Frontal cortex (tissue), 4 donors: ENCODE measurements at places on chromosomes 13 and 19.

GRCh38 chr13:45500492-45501174 lies 35.9 kb downstream of the COG3 start:
- DNase-seq, result no peak

GRCh38 chr19:31648347-31648746 lies 299.1 kb upstream of the TSHZ3 start:
- DNase-seq, result no peak

DNA sequence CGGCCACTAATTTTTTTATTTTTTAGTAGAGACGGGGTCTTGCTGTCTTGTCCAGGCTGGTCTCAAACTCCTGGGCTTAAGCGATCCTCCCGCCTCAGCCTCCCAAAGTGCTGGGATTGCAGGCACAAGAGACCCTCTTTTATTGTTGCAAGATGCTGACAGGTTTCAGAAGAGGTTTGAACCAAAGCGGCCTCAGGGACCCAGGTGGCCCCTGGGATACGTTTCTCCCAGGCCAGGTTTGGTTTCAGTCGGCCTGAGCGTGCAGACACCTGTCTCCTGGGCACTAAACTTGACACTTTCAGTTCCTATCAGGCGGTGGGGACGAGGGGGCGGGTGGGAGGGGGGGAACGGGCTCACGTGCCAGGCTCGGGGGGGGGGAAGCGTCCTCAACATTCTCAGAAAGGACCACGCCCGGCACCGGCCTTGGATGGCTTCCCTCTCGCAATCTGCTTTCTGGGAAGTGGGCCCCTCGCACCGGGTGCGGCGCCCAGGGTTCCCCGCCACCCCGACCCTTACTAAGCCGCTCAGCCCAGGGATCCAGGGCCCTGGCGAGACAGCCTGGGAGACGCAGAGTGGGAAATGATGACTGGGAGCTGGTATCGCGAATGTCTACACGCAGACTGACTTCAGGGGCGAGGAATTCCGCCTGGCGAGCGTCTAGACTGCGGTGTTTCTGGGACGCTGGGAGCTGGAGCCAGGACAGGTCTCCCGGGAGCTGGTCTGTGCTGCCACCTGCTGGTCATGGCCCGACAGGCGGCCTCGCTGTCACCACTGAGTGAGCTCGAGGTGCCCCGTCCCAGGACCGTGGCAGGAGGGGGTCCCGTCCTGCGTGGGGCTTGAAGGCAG lies 91.6 kb downstream of the GNG7 start:
- DNase-seq, result peak; percentile 67

GRCh38 chr13:41919031-41919740 lies 41.7 kb downstream of the VWA8 start:
- no peak for DNase-seq

- DNase-seq, result no peak
These were observed 139.4 kb downstream of the FREM2 start for GRCh38 chr13:38826182-38826813.

- no peak for DNase-seq
These were observed 694.4 kb upstream of the PCDH20 start for GRCh38 chr13:62110079-62110478.

- DNase-seq, result no peak
These were observed 233.0 kb upstream of the KLF12 start for GRCh38 chr13:74367193-74367592.

DNA sequence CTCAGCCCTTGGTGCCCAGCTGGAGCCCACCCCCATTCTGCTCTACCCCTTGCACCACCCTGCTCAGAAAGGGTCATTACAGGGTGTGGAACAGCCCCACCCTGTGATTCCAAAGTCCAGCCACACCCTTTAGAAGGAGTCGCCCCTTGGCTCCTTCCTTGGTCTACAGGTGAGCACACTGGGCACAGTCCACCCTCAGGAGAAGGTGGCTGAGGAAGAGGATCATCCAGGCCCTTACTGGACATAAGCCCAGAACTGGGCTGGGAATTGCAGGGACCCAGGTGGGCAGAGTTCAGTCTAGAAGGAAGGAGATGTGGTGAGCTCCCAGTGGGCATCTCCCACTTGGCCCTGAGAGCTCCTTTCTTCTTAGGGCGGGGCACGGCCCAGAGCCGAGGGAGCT lies 8.6 kb downstream of the SLC46A3 start:
- DNase-seq, result no peak

GRCh38 chr13:93473441-93474270 lies 247.0 kb downstream of the GPC6 start:
- no peak for DNase-seq
